ENCODE measurements at places on chromosomes 2 and 18.

DNA sequence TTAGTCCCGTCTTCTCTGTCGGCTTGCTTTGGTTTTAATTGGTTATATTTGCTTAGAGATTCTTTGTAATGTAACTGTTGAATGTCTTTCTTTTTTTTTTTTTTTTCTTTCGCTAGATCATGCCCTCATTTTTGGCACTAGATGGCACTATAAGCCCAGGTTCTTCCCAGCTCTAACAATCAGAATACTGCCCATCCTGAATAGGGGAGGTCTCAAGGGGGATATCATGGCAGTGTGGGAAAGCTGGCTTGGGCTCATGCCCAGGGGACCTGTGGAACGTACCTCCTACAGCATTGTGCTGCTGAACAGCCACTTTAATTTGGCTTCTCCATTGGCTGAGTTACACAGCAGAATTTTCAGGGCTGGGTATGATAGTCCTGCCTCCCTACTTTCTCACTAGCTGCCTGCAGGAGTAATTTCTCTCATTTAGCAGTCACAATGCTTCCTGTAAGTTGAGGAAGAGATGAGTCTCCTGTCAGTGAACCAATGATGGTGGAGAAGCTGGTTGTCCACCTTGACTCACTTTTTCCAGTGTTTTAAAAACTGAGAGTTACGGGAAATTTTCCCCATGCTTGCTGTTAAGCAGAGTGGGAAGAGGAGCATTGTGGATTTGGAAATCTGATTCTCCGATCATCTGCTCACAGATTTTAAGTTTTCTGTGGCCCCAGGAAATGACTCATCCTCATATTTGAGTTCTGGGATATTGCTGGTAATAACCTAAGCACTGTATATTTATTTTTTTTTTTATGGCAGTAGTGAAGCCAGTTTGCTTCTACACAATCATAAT is 47.2 kb downstream of the RAD51AP2 start:
- no peak for DNase-seq

DNA sequence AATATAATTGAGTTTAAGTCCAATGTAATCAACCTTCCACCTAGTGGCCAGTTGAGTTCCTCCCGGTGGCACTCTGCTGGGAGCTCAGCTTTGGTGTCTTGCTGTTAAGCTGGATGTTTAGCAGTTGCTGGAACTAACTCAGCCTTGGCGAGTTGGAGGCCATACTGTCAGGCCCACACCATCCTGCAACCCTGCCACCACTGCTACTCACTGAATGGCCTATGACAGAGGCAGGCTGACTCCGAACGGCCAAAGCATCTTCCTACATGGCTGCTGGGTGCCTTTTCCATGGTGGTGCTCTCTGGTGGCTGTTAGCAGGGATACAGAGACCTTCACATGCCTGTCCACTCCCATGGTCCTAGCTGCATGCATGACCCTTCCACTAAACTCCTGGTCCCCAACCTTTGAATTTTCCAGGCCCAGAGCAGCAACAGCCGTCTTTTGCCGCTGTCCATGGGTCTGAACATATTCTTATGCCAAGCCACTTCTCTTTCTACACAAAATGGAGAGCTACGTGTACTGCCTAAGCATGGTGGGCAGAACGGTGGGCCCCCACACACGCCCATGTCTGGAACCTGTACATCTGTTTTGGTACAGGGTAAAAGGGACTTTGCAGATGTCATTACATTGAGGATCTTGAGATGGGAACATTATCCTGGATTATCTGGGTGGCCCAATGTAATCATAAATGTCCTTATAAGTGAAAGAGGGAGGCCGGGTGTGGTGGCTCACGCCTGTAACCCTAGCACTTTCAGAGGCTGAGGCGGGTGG is 15.0 kb upstream of the TRAF3IP1 start:
- no peak for DNase-seq

GRCh38 chr2:208466151-208466919 is 59.7 kb downstream of the PTH2R start:
- DNase-seq, result no peak

GRCh38 chr2:146108993-146109392 is 1589.1 kb upstream of the ZEB2 start:
- no peak for DNase-seq

DNA sequence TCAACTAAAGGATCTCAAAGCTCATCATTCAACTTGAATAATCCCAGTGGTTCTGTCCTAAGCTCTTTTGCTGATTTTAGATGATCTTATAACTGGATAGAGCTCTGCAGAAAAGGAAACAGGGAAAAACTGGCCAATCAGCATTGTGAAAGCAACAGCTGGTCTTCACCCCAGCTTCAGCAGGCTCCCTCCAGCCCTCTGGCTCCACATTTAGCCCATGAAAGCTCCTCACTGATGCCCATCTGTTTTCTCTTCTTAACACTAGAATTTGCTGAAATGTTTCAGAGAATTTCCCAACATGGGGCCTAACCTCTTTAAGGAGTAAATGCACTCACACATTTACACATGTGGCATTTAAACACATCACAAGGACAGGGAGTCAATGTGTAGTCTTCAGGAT is 223.3 kb downstream of the CNTNAP5 start:
- no peak for DNase-seq

All from T-helper 17 cell (primary cell).